GDM1 (cell line): ENCODE measurements at places on chromosomes 1 and 21.

- DNase-seq = no peak
Observed at GRCh38 chr21:42317826-42318746, 2.9 kb upstream of the TFF3 start.

DNA sequence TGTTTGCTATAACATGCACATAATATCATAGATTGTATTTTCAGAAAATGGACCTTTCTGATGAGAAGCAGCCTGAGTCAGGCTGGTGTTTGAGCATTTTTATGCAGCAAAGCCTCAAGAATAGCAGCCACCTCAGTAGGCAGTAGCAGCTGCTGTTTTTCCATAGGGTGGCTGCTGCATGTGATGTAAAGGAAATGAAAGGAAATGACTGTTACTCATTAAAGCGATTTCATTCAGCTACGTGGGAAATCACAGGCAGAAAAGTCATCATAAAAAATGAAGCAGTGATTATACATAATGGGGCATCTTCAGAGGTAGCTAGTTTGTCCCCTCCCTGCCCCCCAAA, 110.4 kb downstream of the PATJ start:
- no peak for DNase-seq

DNA sequence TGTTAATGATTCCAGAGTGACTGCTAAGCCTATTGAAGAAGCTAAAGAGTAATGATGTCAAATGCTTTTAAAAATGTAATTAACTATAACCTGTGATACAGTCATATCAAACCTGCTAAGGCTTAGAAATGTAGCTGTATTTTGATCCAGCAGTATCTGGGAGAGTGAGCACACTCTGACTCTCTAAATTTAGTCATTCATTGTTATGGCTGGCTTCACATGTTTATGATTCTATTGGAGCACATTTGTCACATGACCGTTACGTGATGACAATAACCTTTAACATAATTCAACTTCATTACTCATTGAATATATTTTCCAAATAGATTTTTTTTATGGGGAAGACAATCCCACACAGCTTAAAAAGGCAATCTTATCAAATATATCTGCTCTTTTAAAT, 587.1 kb downstream of the LMO4 start:
- DNase-seq = no peak

- DNase-seq = no peak
Observed at GRCh38 chr1:53549287-53549686, 90.1 kb downstream of the DMRTB1 start.

- DNase-seq = no peak
Observed at GRCh38 chr1:225471109-225471452, 43.2 kb upstream of the LBR start.

DNA sequence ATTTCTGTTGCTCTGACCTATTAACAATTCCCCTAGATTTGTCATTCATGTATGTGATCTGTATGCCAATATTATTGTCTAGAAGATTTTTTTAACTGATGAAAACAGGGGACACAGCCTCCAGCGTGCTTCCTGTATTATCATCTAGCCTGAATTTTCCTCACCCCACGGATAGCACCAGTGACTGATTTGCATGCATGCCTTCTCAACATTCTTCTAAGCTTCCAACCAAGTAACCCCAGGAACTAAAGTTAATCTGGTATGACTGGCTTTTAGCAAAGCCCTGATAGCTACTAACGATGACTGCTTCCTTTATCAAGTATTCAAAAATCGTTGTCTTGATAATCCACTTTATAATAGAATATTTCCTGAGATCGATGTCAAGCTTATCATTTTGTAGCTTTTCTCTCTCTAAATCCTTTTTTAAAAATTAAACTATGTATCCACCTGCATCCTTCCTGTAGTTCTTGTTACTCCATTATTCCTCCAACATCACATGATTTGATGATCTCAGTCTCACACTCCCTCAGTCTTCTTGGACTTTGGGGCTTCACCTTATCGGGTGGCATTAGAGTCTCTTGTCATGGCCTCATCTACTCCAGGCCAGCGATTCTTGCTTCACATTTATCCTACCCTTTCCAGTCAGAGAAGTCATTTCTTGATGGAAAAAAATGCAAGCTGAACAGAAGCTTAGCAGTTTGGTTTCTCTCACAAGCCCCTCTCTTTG, 19.0 kb downstream of the BCAR3 start:
- DNase-seq = no peak

DNA sequence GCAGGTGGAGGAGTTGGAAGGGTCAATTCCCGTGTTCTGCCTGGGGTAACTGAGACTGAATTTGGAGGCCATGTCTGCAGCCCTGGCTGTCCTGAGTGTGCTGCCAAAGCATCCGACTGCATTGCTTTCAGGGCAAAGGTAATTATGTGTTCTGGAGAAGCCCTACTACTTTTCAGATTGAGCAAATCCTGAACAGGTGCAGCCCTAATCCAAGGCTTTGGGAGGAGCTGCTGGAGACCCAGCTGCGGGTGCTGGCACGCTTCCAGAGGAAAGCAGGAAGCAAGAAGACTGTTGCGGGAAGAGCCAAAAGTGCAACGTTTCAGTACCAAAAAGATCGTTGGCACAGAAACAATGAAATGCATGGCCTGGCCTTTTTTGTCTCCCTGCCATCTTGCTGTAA, 73.7 kb upstream of the NRIP1 start:
- no peak for DNase-seq

DNA sequence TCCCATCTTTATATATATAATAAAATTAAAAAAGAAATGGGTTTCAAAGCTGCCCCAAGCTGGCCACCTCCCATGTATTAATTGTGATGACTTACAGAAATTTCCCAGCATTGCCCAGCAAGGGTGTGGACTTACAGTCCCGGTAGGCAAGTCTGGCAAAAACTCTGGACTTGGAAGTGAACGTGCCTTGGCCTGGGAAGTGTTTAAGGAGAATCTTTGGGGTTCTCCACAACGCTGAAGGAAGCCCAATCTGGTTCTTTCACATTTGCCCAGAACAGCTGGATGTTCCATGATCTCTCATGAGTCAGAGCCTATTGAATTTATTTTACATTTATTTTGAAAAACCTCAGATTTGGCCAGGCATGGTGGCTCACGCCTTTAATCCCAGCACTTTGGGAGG, 98.4 kb upstream of the SLC45A1 start:
- no peak for DNase-seq

GRCh38 chr1:154440036-154440804, 35.1 kb downstream of the IL6R start:
- no peak for DNase-seq

GRCh38 chr1:203084588-203085527, 954 bp downstream of the MYOG start:
- DNase-seq = no peak

GRCh38 chr1:109214695-109215623, 1.2 kb downstream of the SARS1 start:
- no peak for DNase-seq

DNA sequence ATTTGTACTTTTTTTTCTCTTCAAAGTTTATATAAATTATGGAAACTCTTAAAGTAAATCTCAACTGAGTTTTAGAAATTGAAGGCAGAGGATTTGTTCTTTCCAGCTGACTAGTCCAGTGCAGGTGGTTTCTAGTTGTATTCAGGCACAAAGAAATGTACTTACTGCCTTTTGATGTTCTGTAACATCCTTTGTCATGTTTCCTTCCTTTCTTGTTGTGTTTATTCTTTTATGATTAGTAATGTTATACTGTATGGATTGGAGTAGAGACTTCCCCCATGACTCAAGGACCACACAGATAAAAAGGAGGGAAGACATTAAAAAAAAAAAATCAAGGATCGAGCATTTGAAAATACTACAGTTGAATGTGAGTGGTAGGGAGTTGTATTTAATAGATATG, 8.0 kb downstream of the HIPK1 start:
- no peak for DNase-seq
